ENCODE measurements at places on chromosomes 4 and X.
A peak's percentile ranks its signal among the peaks of the same experiment; 100 is the strongest.

GRCh38 chr4:151000747-151001429 is 14.2 kb downstream of the LRBA start:
- DNase-seq: no peak

GRCh38 chr4:39702716-39703115 is 4.8 kb downstream of the UBE2K start:
- DNase-seq: no peak

- DNase-seq: peak; percentile 76
These were observed 28.3 kb downstream of the PRDM8 start for GRCh38 chr4:80225595-80225994.

GRCh38 chrX:30010471-30010870 is 204.9 kb upstream of the MAGEB2 start:
- no peak for DNase-seq

- peak; percentile 21 for DNase-seq
These were observed 18.9 kb upstream of the SMIM10 start for GRCh38 chrX:134971926-134972325.

- no peak for DNase-seq
These were observed 22.5 kb upstream of the CLDN24 start for GRCh38 chr4:183344523-183345255.
